Esophagus muscularis mucosa (tissue), 4 donors: ENCODE measurements at places on chromosomes 12 and 14. TPM values are rescaled to one million over a fixed set of nuclear protein-coding genes. Genes with fewer than 3 reads are reported as not detected.

Gene OTOGL
- total RNA-seq = 0.83 TPM

DNA sequence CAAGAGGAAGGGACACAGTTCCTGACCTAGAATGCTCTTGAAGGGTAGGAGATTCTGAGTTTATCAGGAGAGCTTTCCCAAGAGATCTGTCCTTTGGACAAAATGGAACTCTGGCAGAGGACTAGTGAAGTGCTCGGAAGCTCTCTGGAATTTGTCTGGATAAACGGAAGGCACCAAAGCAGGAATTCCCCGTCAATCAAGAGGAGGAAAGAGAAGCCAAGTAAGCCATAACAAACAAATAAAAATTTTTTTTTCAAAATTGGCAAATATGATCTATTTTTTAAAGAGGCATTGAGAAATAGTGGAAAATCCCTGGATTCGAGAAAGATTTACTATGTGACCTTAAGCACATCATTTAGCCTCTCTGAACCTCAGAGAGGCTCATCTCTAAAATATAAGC is 99.2 kb downstream of the GRIN2B start:
- no peak overlapping the region for H3K27ac ChIP-seq
- no peaks in the 10 kb centered on the region for H3K27me3 ChIP-seq
- DNase-seq = no peak
- no peak overlapping the region for H3K4me3 ChIP-seq

DNA sequence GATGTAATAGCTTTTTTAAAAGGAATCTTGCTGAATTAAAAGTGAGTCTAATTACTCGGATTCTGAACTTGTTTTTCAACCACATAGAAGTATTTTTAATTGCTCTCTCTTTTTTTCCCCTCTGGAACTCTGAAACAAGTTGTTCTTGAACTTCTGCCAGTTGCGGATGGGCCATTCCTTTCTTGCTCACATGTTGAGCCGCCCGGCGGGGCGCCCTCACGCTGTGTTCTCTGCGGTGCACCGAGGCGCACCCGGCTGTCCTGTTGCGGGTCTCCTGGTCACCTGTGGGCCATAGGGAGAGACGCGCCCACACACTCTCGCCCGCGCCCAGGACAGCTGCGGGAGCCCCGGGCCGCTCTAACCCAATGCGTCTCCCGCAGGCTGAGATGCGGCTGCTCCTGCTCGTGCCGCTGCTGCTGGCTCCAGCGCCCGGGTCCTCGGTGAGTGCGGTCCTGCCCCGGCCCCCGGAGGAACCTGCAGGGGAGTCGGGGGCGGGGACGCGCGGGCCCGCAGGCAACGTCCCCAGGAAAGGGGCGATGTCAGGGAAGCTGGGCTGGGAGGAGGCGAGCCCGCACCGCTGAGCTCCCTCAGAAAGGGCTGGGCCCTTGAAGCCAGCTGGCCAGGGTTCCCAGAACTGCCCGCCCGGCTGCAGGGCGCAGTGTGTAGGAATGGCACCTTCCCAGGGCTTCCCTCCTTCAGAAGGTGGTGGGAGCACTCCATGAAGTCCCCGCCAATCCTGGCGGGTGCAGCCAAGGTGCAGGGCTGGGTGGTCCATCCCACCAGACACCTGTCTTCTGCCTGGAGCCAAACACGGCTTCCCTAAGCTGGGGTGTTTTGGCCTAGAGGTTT is 2.3 kb downstream of the PAPLN start:
- H3K4me1 ChIP-seq = peaks cover 75% of the 10 kb centered on the region
- H3K27me3 ChIP-seq = no peaks in the 10 kb centered on the region
- peaks cover 3% of the 10 kb centered on the region for H3K36me3 ChIP-seq

DNA sequence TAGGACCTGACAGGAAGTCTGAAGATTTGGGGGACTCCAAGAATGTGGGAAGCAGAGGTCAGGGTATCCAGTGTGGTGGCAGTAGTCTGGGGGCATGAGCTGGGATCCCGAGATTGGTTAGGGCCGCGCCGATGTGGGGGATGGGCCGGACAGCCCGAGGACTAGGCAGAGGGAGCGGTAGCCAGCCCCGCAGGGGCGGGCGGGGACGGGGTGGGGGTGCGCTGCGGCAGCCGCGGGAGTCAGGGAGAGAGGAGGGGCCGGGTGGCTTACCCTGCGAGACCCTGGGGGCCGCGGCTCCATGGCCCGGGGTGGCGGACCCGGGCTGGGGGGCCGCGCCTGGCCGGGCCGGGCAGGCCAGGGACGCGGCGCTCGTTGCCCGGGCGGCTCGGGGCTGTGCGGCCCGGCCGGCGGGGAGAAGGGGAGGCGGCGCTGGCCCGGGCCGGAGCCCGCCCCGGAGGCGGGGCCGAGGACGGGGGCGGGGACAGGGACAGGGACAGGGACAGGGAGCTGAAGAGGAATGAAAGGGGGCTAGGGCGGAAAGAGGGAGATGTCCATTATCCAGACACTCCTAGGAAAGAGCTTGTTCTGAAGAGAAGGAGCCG is 5.6 kb downstream of the ZNF385A start:
- DNase-seq = no peak
- H3K27me3 ChIP-seq = no peaks in the 10 kb centered on the region
- no peaks in the 10 kb centered on the region for H3K36me3 ChIP-seq

DNA sequence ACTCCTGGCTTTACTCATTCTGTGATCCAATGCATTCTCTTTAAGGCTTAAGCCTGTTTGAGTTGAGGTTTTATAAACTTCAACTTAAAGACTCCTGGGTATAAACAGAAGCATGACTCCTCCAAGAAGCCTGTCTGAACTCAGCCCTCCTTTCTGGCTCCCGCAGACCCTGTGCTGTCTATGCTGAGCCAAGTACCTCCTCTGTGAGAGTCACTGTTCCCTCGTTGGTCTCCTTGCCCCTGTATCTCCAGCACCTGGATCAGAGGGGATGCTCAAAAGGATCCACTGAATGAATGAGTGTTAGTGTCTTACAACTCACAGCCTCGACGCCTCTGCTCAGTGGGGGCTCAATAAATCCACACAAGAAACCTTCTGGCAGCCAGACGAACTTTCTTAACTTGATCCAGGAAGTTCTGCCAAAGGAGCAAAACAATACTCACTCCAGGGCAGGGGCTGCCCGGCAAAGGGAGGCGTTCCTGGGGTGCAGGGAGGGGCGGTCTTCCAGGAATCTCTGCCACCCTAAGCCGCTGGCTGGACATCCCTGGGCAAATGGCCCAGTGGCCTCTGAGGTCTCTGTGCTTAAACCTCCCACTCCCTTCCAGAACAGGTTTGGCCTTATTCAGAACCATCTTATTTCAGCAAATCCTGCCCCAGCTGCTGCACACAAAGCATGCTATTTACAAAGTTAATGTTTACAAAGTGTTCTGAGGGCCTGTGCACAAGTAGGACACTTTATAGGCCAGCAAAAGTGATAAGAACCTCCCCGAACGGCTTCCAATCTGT is 32.9 kb downstream of the MAP1LC3B2 start:
- no peaks in the 10 kb centered on the region for H3K27me3 ChIP-seq
- H3K27ac ChIP-seq = peak overlapping the region; percentile 68
- H3K4me1 ChIP-seq = peaks cover 38% of the 10 kb centered on the region

- no peak for DNase-seq
- no peaks in the 10 kb centered on the region for H3K27me3 ChIP-seq
Measured at GRCh38 chr14:75289840-75290388, 11.3 kb downstream of the FOS start.
